ENCODE measurements at places on chromosomes 1 and 21.

- DNase-seq: no peak
Observed at GRCh38 chr1:27402349-27402754, 9.9 kb downstream of the GPR3 start.

DNA sequence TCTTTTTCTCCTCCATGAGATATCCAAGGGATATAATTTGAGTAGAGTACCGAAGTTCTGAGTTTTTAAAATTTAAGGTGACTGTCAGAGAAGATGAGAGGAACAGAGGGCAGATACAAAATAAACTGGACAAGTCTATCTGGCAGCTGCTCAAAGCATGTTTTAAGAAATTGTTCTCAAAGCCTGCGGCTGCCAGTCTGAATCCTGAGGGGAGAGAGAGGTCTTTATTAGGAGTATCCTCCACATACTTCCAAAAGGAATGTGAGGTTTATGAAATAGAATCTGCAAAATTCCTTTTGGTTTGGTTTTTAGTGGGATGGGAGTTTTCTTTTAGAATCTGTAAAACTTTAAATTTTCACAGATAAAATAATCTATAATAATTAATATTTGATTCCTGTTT, 41.3 kb downstream of the TTC13 start:
- DNase-seq: no peak

- no peak for DNase-seq
Observed at GRCh38 chr1:231781892-231782291, 155.3 kb downstream of the DISC1 start.

- no peak for DNase-seq
Observed at GRCh38 chr1:48603222-48603621, 131.2 kb upstream of the SPATA6 start.

GRCh38 chr1:152901631-152902030, 6.7 kb upstream of the IVL start:
- DNase-seq: no peak

DNA sequence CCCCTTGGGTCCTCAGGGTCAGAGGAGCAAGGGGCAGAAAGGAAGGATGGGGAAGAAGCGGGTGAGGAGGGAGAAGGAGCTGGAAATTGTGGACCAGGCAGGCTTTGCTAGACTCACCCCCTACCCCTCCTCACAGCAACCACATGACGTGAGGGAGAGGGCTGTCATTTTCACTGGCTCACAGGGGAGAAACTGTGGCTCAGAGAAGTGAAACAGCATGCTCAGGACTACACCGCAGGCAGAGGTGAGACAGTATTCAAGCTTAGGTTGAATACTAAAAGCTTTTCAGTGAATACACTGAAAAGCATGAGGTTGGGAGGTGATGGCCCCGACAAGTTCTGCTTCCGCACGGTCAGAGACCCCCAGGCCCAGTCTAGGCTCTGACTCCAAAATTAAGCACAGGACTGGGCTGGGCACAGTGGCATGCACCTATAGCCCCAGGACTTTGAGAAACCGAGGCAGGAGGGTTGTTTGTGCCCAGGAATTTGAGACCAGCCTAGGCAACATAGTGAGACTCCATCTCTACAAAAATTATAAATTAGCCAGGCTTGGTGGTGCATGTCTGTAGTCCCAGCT, 1.2 kb upstream of the CLEC20A start:
- DNase-seq: no peak

GRCh38 chr1:165891111-165891860, 63.9 kb downstream of the UCK2 start:
- DNase-seq: no peak

GRCh38 chr1:59502009-59502691, 205.3 kb downstream of the FGGY start:
- DNase-seq: no peak

DNA sequence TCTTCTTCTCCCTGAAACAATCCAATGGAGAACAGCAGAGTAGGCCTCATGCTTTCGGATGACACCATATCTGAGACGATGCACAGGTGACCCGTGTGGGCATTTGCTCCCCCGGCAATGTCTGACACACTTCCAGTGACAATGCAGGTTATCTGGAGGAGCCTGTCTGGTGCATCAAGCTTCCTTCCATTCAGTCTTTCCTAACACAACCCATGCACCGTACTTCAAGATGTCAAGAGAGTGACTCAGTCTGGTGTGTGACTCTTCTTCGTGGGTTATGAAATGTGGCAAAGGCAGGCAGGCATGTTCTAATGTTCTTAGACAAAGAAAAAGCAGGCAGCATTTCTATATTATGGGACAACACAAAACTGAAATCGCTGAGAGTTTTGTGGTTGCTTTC, 159.1 kb downstream of the EDEM3 start:
- DNase-seq: no peak

GRCh38 chr1:234755449-234755863, 145.5 kb upstream of the IRF2BP2 start:
- no peak for DNase-seq

Measured in CD4-positive, alpha-beta T cell treated with Interleukin-10 for 1 hour (primary cell).